ENCODE measurements at places on chromosomes 3 and 15.

GRCh38 chr3:189787632-189788031 lies 156.4 kb downstream of the TP63 start:
- no peak for DNase-seq

DNA sequence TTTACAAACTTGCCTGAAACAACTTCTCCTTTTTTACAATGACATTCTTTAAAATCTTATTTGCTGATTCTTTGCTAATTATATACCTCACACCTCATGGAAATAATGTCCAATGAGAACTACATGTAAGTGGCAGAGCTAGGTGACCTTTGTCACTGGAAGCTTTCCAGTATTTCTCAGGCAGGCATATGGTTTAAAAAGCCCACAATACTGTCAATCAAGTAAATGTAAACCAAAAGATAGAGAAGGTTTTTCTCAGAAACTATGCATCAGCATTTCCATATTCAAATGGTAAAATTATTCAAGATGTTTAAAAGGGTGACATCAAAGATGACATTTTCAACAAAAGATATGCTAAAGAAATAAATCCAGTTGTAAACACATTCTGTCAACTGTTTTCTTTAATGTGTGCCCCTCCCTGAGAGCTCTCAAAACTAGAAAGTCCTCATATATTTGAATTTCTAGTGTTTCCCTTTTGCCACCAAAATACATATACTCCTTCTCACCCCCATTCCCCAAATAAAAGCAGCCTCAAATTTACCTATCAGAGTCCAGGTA lies 10.1 kb upstream of the STRIT1 start:
- no peak for DNase-seq

DNA sequence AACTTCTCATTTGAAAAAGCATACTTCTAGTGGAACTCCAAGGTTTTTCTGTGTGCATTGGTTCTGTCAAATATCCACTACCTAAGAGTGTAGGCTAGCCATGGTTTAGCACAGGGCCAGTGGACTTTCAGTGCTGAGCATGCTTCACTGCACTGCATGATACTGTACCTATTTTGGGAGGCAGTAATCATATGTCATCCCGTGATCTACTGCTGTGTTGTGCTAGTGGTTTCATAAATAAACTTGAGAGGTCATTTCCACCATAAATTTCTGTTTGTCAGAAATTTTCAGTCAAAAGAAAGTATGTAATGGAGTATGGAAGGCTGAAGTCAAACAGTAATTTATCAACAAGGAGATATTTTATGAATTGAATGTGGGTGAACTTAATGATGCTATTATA lies 203.6 kb downstream of the ROBO1 start:
- no peak for DNase-seq

GRCh38 chr3:123332124-123332641 lies 116.7 kb downstream of the ADCY5 start:
- DNase-seq = no peak

GRCh38 chr15:60928970-60929369 lies 300.1 kb downstream of the RORA start:
- no peak for DNase-seq

GRCh38 chr3:167919590-167919989 lies 176.1 kb downstream of the GOLIM4 start:
- no peak for DNase-seq

GRCh38 chr15:100533886-100534285 lies 5.1 kb upstream of the CERS3 start:
- DNase-seq = no peak

- no peak for DNase-seq
These were observed 11.5 kb upstream of the FBLN2 start for GRCh38 chr3:13537244-13537908.

GRCh38 chr3:242602-243355 lies 46.2 kb downstream of the CHL1 start:
- DNase-seq = no peak

DNA sequence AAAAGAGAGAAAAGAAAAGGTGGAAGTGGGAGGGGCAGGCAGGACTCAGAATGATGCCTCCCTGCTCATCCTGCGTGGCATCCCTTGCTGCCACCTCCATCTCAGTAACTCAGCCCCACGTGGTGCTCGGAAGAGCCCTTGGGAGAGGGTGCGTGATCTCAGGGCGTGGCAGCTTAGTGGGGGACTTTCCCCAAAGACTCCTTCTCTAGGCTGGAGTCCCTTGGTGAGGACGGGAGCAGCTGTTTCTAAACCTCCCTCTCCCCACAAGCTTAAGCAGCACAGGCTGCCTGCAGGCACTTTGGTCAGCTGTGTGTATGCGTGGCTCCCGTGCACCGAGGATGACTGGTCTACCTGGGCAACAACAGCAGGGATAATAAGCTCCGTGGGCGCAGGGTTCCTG lies 7.4 kb upstream of the ANPEP start:
- DNase-seq = no peak

GRCh38 chr15:64493641-64494040 lies 33.3 kb downstream of the ZNF609 start:
- no peak for DNase-seq

GRCh38 chr3:123464211-123464610 lies 15.3 kb upstream of the ADCY5 start:
- DNase-seq = no peak

GRCh38 chr15:43082509-43082908 lies 23.3 kb downstream of the UBR1 start:
- no peak for DNase-seq

- DNase-seq = no peak
These were observed 176.2 kb downstream of the P3H2 start for GRCh38 chr3:189944285-189945145.

DNA sequence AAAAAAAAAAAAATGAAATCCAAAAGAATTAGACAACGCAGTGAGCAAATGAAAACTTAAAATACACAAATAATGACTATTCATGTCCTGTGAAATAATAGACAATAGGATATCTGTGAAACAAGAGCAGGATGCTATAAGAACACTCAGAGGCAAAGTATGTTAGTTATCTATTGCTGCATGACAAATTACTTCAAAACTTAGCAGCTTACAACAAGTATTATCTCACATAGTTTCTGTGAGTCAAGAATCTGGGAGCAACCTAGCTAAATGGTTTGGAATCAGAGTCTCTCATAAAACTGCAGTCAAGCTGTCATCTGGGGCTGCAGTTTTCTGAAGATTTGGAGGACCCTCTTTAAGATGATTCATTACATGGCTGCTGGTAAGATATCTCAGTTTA lies 36.5 kb upstream of the ZMAT3 start:
- DNase-seq = no peak

DNA sequence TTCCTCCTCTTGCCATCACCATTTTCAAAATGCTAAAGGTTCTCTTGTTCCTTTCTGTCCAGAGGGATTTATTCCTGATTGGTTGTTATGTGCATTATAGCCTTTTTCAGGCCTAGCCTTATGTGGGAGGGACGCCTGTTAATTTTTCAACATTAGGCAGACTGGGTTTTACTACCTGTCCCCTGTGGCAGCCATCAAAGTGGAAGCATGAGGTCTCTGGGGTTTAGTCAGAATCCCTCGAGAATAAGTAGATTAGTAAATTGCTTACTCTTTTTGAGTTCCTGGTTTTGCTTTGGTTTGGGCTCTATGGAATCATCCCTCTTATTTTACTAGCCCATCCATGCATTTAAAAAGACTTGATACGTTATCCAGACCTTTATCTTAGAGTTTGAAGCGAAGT lies 32.4 kb downstream of the PAK2 start:
- DNase-seq = no peak

- DNase-seq = no peak
These were observed 220.2 kb upstream of the CD96 start for GRCh38 chr3:111321786-111322185.

DNA sequence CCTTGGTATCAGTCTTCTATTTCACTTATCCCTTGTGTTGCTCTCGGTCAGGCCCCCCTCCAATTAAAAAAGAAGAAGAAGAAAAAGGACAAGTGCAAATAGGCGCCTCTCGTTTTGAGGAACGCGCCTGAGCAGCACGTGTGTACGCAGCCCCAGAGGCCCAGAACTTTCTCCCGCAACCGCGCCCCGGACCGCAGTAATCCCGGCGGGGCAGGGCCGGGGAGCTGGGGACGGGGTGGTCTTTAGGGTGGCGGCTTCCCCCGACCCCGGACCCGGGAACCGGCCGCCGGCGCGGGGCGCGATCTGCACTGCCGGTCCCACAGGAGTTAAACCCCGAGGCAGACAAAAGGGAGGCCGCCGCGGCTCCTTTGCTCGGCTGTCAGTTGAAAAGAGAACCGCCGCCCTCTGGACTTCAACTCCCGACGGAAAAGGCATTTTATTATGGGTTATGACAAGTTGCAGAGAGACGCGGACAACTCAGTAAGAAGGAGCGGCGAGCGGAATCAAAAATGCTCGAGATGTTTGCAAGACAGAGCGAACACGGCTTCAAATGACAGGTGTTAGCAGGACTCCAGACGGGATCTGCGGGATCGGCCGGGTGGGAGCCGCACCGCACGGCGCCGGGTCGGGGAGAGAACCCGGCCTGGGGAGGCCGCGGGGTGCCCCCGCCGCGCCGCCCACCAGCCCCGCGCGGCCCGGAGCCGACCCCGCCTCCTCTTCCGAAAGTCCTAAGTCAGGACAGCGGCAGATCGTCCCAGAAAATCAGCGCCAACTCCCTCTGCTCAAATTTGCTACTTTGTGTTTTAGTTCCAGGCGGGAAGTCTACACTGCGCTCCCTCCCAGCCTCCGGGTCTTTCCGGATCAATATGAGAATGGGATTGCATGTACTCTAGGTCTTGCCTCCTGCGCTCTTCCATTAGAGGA lies 79.0 kb downstream of the NR2F2 start:
- DNase-seq = no peak

DNA sequence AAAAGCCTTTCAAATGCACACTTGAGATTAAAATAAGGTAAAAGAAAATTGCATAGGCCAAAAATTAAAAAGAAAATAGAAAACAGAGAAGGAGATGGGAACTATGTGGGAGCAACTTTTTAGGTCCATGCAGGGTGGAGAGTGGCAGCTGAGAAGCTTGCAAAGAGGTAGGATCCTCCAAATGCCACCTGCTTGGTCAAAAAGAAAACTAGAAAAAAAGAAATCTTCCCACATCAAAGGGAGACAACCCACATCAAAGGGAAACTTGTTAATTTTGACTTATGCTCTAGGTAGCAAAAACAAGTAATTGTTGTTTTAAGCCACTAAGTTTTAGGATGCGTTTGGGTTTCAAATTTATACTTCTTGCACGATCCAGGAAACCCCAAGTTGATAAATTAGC lies 342.9 kb downstream of the IL20RB start:
- no peak for DNase-seq

GRCh38 chr3:120421926-120422325 lies 28.9 kb downstream of the FSTL1 start:
- no peak for DNase-seq

DNA sequence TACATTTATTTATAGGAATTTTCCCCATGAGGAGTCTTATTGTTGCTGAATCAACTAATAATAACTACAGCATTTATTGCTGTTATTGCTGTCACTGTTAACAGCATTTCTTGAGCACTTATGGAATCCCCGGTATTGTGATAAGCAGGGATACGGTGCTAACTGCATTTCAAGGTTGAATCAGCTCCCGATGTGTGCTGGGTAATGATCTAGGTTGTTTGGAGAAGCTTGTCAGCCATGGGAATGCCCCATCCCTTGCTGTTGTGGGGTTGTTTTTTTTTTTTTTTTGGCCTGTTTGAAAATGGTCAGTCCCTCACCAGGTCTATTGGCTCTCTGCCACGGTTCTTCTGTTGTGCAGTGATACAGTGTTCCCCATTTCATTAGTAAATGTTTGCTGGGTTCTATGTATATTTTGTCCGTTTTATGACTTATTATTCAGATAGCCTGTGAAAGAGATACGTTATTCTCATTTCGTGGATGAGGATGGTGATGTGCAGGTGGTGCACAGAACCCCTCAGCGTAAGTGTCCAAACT lies 48.5 kb downstream of the MED12L start:
- DNase-seq = no peak

GRCh38 chr3:123449997-123450604 lies 1.2 kb upstream of the ADCY5 start:
- DNase-seq = no peak

- DNase-seq = no peak
These were observed 7.9 kb downstream of the FAH start for GRCh38 chr15:80160570-80161156.

DNA sequence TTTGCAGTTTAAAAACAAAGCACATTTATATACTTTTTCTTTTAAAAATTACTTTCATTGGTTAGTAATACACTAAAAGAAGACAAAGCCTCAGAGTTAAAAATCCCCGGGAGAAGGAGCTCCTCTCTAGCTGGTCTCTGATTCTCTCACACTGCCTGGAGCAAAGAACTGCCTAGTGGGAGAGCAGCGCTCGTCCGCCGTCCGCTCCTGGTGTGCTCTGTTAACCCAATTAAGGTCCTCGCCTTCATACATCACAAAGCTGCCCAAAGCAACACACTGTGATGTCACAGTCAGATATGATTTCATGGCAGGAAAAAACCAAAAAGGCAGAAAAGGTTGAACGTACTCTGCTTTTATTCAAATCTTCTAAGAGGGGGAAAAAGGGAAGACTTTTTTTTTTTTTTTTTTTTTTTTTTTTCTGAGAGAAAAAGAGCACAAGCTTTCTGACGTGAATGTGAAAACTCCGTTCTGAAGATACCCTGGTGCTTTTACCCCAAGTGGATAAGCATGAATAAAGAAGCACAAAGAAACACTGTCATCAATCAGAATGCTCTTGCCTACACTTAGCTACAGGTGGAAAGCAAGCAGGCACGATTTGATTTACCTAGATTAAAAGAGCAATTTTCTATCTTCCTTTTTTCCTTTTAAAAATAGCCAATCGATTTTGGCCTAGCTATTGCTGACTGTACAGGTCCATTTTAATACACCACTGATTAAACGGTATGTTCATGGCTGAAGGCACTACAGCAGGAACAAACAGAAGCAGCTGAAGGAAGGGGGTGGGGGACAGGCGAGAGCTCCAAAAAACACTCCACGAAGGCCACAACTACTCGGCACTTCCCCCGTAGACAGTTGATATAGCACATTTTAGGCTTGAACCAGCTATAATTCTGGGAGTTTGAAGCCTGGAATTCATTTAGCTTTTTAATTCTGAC lies 115.2 kb downstream of the TIGIT start:
- no peak for DNase-seq

DNA sequence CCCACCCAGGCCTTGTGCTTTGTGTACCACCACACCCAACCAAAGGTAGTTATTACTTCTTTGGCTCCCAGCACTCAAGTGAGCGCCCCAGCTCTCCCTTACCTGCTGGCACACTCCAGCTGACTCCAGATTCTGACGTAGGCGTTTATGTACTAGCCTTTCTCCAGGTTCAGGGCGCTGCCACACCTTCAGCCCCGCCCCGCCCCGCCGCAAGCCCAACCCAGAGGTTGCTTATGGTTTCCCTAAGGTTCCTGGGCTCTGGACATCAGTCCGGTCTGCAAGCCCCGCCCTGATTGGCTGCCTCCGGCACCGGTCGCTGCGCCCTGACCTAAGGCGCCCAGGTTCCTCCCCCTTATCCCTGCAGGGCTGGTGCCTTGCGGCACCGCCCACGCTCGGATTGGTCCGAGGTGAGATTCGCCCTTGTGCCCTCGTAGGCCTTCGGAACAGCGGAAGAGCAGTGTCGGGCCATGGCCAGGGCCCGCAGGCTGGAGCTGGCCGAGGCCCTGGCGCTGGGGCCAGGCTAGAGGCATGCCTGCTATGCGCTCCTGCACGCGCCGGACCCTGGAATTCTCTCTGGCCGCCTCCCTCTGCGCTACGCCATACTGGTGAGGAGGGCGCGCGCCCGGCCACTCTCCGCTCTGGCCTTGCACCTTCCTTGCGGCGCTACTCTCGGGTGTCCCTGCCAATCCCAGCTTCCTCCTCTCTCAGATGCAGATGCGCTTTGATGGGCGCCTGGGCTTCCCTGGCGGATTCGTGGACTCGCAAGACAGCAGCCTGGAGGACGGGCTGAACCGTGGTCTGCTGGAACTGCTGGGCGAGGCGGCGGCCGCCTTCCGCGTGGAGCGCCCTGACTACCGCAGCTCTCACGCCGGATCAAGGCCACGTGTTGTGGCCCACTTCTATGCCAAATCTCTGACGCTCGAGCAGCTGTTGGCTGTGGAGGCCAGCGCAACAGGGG lies 19.8 kb upstream of the NUDT16 start:
- no peak for DNase-seq
